ENCODE measurements at places on chromosomes 5 and 9.

DNA sequence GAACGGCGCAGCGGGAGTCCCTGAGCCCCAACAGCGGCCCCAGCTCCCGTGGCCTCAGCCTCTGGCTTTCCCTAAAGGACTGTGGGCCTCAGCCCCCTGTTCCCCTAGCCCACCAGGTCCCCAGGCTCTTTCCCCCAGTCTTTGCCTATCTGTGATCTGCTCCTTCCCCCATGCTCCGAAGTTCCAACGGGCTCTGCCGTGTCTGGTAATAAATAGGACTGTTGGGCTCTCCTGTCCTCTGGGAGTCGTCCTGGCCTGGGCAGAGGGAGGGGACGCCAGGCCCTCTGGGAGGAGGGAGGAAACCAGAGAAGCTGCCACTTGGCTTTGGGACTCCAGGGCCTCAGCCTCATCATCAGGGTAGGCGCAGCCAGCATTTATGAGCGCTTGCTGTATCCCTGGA, 28.1 kb downstream of the ADGRD2 start:
- DNase-seq = no peak

DNA sequence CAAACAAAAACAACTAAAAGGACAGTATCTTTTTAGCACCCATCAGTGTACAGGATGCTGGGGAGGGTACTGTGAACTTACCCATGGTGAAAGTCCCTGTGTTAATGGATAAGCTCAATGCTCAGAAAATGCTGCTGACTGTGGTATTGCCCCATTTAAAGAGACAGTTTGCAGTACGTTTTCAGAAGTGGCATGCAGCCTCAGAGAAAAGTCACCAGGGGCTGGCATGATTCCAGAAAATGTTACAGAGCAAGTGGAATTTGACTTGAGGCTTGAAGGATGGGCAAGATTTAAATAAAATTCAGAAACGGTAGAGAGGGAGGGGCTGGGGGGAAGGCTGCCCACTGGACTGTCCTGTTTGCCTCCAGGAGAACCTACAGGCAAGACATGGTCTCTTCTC, 7.2 kb downstream of the S1PR3 start:
- DNase-seq = no peak

DNA sequence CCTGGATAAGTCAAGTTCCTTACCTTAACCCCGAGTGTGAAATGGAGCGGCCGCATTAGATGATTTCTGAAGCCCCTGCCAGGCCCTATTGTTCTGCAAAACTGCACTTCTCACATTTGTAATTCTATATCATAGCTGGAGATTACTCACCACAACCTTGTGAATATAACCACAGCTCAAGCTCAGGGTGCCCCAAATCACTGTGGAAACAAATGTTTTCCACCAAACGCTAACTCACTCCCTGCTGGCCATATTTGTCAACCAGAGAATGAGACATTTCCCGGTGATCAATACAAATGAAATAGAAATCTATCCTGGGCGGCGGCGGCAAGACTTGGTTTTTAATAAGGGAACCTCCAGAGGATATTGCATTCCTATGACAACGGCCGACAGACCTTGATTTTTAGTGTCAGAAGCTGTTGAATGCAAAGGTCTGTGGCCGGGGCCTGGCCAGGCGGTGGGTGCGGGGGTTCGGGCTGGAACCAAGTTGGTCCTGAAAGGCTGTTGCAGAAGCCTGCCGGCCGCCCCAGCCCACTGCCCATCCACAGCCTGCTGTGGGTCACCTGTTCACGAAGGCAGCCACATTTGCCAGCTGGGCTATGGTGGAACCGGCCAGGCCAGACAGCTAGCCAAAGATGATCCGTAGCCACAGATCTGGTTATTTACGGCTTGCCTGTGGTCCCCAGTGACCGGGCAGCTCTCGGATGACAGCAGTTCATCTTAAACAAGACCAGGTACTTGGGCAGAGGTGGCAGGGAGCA, 93.9 kb upstream of the LMX1B start:
- DNase-seq = no peak

- DNase-seq = no peak
Observed at GRCh38 chr9:18194316-18194715, 279.6 kb upstream of the ADAMTSL1 start.

DNA sequence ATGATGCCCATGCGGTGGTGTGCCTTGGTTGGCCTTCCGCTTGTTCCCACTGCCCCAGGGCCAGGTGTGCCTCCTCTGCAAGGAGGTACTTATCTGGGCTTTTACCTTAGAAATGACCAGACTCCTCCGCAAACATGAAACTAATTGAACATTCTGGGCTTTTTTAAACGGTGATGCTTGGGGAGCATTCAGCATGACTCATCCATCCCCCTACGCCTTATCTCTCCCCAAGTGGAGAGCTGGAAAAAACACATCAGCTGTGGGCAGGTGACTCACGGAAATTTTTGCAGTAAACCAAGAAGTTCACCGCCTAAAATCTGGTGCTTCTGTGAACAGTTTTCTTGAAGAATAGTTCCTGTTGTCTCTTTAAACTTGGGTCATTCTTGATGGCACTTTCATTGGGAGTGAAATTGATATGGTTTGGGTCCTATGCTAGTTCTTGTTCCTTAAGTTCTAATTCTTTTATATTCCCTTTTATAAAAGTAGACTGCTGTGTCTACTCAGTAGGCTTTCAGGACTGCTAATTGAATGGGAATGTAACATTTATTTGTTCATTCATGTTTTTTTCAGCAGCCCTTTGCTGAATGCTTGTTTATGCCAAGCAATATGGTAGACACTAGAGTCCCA, 39.6 kb downstream of the SFXN1 start:
- no peak for DNase-seq

GRCh38 chr5:100609594-100609993, 74.4 kb downstream of the FAM174A start:
- DNase-seq = no peak

DNA sequence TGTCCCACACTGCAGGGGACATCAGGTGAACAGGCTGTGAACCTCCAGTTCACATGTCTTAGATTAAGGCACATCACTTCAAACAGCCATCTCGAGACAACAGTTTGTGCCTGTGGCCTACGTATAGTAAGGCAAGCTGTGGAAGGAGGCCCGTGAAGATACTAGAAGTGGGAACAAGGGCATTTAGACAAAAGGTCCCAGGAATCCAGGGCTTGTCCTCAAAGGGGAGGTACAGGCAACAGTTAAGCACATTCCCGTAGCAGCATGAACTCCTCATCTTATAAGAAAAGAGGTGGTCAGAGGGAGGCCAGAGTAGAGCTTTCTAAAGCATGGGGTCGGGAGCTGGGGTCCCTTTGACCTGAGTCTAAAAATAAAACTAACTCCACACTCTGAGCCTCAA, 122.5 kb upstream of the TRPM3 start:
- no peak for DNase-seq

DNA sequence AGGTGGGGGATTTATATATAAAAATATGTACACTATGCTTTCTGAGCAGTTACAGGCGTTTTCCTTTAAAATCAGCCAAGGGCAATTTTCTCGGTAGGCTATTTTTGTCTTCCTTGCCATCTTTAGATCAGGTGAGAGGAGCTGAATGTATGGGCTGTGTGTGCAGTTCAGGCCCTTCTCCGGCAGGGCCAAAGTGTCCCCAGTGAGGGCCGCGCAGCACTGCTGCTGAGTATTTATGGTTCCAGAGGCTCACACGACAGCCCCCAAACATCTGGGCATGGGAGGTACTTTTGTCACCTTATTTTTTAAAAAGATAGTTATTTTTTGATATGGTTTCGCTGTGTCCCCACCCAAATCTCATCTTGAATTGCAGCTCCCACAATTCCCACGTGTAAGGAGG, 11.5 kb downstream of the GFPT2 start:
- no peak for DNase-seq

DNA sequence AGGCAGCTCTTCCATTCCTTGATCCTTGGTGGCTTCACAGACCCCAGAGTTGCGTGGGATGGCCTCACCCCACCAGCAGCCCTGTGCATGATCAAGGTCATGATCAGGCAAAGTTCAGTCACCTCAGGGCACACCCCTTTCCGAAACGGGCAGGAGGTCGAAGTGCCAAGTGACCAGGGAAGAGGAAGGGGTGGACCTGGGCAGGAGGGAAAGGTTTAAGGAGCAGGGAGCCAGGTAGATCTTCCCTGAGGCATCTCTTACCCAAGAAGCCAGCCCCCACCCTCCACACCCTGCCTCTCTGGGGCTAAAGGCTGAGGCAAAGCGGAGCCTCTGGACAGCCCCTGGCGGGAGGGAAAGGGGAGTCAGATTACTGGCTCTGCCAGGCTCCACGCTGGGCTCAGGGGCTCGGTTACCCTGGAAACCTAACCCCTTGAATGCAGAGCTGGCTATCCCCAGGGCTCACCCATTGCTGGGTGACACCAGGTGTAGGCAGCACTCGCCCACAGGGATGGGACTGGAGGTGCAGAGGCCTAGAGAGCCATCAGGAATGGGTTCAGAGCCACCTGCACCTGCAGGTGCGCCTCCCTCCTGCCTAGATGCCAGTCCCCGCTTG, 3.6 kb downstream of the MGAT4B start:
- DNase-seq = no peak

DNA sequence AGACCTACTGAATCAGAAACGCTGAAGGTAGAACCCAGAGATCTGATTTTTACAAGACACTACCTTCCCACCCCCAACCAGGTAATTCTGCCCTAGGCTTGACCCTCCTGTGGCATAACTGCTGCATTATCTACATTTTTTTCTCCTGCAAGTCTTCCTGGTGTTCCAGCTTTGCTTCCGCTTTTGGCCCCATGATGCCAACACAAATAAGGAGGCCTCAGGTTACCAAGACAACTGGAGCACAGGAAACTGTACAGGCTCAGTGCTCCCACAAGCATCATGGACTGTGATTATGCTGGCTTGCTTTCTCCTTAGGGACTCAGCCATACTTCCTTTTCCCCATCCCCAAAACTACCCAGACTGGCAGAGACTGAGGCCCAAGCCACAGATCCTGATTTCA, 6.6 kb upstream of the MSMP start:
- DNase-seq = no peak

DNA sequence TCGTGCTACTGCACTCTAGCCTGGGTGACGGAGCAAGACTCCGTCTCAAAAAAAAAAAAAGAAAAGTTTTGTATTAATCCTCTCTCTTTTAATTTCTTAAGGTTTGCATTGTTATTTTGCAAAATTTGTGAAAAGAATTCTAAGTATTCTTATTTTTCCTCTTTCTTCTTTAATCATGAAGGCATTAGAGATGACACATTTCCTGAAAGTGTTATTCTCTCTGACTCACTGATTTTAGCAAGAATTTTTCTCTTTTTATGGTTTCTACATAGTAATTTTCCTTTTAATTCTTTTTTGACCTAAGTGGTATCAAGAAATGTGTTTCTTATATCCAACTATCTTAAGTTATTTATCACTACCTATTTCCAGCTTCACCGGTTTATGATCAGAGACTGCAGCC, 78.0 kb downstream of the NSUN2 start:
- DNase-seq = no peak

GRCh38 chr9:3887221-3887653, 361.4 kb upstream of the RFX3 start:
- no peak for DNase-seq

GRCh38 chr5:163619273-163619934, 114.0 kb downstream of the MAT2B start:
- DNase-seq = no peak

- no peak for DNase-seq
Observed at GRCh38 chr5:56454219-56454862, 221.2 kb upstream of the ANKRD55 start.

DNA sequence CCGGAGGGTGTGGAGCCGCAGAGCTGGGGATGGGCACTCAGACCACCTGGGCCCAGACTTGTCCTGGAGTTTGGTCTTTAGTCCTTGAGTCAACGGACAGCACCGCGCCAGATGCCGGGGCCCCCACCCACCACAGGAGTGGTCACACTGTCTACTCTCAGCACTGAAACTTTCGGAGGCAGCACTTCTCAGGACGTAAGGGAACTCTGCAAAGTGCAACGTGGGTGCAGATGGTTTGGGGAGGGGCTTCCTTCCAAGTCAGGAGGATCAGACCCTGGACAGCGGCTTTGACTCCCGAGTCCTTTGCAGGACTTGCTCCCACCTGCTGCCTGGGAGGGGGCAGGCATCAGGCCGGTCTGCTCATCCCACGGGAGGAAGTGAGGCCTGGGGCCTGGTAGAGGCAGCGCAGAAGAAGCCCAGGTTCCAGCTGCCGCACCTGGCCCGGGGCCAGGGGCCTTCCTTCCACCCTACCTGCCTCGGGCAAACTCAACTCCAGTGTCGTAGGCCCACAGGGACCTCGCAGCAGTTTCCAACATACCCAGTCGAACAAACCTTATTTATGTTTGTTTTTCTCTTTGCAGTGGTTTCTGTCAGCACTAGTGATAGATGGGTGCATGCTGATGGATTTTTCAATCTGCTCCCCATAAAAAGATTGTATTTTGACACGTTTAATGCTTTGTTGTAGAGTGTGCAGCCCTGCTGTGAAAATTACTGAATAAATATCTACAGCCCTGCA, 149.8 kb upstream of the PPP1R26 start:
- DNase-seq = no peak

GRCh38 chr5:156759156-156759555, 90.9 kb upstream of the PPP1R2B start:
- DNase-seq = no peak

DNA sequence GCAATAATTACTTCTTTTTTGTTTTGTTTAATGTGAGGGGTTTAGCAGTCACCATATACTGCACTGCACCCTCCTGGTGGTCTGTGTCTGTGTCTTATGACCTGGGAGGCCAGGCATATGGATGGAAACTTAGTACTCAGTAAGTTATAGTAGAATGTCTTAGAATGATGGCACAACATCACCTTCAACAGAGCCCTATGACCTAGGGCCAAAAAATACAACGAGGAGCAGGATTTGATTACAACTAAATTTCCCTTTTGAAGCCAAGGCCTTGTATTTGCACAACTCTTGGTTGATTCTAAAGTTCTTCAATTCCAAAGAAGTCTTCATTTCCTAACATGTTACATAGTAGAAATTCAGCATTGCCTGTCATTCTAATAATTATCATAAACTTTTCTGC, 422.1 kb upstream of the PIK3R1 start:
- DNase-seq = no peak

DNA sequence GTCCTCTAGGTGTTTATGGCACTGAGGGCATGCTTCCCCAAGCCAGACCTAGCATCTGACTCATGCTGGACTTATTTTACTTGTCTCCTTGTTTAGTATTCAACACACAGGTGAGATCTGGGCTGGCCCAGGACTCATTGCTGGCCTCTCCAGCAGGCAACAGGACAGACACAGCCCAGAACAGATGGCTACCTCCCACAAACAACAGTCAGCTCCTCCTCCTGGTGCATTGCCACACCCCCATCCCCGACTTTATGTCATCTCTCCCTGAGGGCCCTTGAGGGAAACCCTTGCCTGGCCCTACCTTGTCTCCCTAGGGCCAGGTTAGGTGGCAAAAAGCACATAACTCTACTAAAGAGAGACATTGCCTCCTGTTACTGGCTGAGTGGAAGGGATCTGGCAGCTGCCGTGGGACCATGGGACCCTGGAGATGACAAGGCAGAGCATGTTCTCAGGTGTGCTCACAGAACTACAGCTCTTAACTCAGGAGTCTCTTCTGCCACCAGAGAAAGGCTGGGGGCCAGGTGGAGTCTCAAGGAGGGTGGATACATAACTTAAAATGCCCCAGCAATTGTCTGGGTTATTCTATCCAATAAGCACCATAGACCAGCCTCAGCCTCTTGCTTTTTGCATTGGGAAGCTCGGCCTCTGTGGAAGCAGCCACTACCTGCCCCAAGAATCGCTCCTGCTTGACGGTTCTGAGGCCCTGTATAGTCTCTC, 2.3 kb downstream of the ACSL6 start:
- no peak for DNase-seq
